ENCODE measurements at places on chromosomes 5 and 9.

DNA sequence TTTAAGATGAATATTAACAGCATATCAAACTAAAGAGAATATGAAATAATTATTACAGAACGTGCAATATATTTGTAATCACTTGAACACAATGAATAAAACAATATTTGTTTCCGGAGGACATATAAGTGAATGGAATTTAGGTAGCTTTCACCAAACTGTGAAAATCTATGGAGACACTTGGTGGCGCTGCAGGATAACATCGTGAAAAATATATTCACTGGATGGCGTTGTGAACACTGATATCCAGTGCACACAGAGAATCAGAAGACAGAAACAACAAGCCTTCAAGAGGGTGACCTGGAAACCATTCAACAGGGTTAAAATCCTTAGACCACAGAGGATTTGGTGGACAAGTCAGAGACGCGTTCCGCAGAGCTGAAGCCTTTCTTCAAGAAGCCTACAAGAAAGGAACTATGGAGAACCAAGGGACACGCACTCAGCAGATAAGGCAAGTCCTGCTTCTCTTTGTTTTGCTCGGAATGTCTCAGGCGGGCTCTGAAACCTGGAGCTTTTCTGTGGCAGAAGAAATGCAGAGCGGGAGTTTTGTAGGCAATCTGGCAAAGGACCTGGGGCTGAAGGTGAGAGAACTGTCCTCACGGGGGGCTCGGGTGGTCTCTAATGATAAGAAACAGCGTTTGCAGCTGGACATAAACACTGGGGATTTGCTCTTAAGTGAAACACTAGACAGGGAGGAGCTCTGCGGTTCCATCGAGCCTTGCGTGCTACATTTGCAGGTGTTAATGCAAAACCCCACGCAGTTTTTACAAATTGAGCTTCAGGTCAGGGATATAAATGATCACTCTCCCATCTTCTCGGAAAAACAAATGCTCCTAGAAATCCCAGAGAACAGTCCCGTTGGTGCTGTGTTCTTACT is at the start of gene PCDHB11:
PCDHB11 (plus strand) TSS at position 269 of the 877 bp plus-strand sequence; CDS start at position 417, 148 bp downstream.
- DNase-seq, result peak; percentile 64

DNA sequence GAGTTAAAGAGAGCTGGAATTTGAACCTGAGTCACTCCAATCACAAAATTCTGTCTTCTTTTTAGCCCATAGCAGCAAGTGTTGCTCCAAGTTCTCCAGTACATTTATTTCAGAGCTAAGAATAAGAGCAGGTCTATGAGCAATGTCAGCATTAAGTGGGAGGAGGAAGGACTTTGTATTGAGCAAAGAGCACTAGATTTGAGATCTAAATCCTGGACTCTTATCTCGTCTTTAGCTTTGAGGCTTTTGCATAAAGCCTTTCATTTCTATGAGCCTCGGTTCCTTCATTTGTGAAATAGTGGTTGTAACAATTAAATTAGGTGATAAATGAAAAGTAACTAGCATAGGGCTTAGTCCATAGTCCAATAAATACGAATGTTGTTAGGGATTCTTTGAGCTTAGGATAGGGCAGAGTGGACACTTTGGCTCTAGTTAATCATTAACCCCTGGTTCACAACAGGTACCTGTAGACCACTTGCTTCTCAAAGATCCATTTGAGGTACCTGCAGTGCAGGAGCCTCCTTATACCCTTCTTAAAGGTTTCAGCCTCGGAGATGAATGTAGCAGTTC is 464.1 kb upstream of the KLF4 start:
- no peak for DNase-seq

- no peak for DNase-seq
Measured at GRCh38 chr5:65475895-65476294, 5.8 kb downstream of the ADAMTS6 start.

GRCh38 chr5:89397096-89397495 is 514.1 kb upstream of the MEF2C start:
- no peak for DNase-seq

GRCh38 chr5:115892021-115892420 is 50.3 kb downstream of the AP3S1 start:
- no peak for DNase-seq

DNA sequence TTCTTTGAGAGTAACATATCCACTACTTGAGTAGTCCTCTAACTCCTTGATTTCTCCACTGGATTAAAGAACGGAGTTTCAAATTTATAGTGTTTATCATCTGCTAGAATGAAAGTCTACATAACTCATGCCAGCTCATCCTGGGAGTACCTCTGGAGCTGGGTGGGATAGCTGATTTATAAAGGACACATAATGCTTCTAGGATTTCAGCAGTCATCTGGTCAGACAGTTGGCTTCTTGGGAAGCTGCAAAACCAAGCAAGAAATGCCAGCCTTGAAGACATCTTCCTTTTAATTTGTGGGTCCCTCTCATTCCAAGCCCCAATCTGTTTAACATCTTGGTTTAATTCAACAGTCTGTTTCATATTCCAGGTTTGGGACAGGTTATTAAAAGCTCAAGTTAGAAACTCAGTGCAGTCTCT is 3.2 kb downstream of the GALNT10 start:
- no peak for DNase-seq

- no peak for DNase-seq
Measured at GRCh38 chr5:159891371-159891770, 24.9 kb upstream of the ADRA1B start.

- DNase-seq, result no peak
Measured at GRCh38 chr5:175159956-175160355, 284.0 kb downstream of the DRD1 start.

DNA sequence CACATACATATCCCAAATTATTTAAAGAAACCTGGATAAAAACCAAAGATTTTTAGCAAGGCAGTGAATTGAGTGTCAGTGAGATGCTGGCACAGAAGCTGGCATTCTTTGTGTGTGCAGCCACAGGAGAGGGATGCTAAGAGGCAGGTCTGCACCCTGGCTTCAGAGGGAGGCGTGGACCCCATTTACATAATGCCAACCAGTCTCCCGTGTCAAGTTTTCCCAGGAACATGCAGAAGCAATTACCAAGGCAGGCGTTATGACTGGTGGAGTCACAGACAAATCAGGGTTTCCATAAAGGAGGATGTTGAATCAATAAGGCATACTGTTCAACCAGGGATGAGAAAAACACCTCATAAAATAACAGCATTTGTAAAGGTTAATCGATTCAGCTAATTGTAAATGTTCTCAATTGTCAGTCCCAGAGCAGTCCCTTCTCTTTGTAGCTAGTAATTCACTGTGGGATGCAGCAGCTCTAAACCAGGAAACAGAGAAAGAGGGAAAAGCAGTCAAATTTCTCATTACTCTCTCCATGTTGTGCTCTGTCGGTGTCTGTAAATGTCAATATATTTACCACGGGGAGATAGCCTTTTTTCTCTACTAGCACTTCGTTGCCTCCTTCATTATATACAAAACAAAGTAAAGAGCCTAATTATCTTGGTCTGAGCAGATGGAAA is 452.4 kb upstream of the GRAMD2B start:
- no peak for DNase-seq

DNA sequence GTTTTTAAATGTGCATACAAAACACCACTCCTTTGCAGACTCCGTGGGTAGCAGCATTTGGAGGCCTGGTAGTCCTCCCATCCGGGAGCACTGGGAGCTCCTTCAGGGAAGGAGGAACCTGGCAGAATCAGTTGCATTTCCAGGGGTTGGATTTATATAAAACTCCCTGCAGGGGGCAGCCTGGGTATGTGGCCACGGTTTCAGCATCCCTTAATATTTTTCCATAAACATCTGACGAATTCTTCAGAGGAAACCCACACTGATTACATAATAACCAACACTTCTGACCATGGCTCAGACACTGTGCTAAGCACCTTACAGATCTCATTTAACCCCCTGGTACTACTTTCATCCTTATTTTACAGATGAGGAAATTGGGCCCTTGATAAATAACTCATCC is 6.1 kb upstream of the AFAP1L1 start:
- no peak for DNase-seq

DNA sequence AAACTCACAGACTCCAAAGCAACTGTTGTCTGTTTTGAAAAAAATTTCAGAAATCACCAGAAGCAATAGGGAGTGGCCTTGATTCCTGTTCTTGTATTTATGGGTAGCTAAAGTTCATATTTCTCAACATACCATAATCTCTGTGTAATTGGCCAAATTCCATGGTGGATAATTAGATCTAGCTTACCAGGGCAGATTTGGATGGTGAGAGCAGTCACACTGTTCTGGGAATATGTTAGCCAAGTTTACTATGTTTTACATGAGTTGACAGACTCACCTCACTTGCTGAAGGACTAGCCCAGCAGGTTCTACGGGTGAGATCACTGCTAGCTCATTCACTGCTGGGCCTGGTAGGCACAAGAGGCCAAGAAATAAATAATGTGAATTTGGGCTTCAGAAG is 32.7 kb upstream of the CDKN2B start:
- DNase-seq, result peak; percentile 34

DNA sequence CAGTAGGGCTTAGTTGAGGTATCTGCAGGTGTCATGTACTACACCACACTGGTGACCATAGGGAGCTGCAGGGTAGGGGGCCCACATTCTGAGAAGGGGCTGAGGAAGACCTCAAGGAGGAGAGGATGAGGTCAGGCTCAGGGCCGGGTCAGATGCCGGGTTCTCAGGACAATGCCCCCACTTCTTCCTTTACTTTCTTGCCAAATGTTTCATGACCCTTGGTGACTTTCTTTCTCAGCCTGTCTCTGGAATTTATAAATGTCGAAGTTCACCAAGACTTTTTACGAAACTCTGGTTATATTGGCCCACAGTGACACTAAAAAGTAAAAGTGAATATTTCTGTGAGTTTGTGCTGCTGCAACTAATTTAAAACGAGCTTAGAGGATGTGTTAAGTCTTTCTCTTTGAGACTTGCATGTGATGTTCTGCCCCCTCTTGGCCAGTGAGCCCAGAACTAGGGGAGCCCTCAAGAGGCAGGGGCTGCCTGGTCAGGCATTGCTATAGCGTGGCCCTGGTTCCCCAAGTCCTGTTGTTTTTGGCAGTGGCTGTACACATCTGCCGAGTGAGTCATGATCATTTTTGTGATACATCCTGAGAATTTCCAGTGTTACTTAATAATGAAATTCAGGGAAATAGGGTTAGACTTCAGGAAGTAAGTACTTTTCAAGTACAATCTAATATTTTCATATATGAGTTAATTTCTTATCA is 11.2 kb downstream of the ACO1 start:
- no peak for DNase-seq

DNA sequence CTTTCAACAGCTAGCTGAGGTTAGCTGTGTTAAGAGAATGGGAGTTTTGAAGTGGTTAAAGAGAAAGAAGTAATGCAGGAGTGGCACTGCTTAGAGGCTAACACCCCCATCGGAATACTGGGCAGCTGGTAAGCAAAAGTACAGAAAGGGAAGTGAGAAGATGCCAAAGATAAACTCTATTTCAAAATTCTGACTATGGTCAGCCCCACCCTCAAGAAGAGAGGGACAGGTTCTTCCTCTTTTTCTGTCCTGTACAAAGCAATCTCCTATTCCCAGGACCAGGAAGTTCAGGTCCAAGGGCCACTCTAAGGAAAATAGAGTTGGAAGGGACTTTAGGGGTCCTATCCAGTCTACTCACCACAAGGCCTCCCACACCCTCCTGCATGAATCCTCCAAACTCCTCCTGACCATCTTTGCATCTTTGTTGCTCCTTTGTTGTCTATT is 45.9 kb upstream of the JAK2 start:
- no peak for DNase-seq

DNA sequence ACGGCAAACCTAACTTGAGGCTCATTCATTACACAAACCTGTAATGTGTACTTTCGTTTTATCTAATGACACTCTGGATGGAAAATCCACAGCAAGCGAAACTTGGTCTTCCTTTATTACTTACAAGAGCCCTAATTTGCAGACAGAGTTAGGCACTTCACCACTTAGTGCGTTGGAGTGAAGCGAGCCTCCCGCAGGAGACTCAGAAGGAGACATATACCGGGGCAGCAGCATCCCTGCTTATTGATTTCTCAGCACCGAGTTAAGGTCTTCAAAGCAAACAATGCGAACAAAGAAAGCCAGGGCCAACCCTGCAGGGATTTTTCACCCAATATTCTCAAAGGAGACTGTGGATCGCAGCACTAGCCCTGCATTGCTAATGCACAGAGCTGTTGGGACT is 28.6 kb downstream of the LSM11 start:
- no peak for DNase-seq

GRCh38 chr5:24188216-24188925 is 456.4 kb downstream of the CDH10 start:
- no peak for DNase-seq

DNA sequence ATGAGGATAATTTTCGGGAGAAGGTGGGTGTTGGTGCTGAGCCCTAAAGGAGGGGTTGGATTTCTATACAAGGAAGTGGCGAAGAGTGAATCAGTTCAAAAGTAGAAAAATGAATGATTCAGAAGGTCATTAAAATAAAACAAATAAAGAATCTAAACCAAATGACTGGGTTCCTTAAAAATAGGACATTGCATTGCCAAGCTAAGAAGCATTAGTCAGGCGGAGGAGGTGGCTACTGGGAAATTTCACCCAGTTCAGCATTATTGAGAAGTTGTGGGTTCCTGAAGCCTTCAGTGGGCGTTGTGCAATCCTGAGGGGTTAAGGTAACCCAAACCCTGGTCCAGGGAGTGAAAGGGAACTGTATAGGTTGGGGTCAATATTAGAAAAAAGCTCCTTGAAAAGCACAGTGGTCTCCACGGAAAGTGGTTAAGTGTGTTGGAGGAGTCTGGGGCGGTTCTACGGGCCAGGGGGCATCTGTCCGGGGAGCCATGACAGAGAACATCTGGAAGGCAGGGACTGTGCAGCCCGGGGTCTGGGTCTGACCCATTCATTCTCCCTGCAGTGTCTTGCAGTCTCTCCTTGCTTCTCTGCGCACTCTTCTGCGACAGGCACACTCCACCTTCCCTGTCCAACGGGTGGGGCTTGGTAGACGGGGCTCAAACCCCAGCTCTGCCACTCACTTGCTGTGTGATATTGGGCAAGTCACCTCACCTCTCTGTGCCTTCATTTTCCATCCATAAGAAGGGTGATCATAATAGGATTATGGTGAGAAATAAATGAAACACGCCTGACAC is 27.6 kb upstream of the DUSP1 start:
- DNase-seq, result no peak

GRCh38 chr9:136532799-136533774 is 12.8 kb downstream of the NOTCH1 start:
- no peak for DNase-seq

- peak; percentile 66 for DNase-seq
Measured at GRCh38 chr9:90095682-90096081, 490.9 kb downstream of the GADD45G start.

DNA sequence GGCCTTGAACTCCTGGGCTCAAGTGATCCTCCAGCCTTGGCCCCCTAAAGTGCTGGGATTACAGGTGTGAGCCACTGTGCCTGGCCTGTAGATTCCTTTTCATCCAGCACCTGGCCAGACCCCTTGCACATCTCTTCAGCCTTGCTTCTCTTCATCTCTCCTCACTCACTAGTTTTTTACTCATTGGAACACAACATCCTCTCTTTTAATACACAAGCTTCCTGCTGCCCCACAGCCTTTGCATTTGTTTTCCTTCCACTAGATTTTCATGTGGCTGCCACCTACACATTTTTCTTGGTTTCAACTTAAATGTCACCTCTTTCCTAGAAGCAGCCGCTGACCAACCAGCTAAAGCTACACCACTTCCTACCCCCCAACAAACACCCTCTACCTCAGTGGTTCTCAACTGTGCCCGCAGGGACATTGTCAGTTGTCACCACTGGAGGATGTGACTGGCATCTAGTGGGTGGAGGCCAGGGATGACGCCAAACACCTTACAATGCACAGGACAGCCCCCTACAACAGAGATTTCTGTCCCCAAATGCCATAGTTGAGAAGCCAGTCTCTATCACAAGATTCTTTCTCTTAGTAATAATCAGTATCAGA is 33.7 kb downstream of the HAVCR1 start:
- DNase-seq, result no peak

GRCh38 chr9:127878652-127879390 is 1.3 kb upstream of the AK1 start:
- no peak for DNase-seq
